Osteoblast (primary cell): ENCODE measurements at places on chromosomes 2 and 18.

- no peaks in the 10 kb centered on the region for H3K4me1 ChIP-seq
- DNase-seq = peak; percentile 27
- H3K4me3 ChIP-seq = no peak overlapping the region
- H3K36me3 ChIP-seq = no peaks in the 10 kb centered on the region
Measured at GRCh38 chr2:16960579-16960978, 294.9 kb upstream of the CYRIA start.

GRCh38 chr2:230137902-230138539 lies 69.3 kb upstream of the SLC16A14 start:
- H3K4me1 ChIP-seq = peaks cover 2% of the 10 kb centered on the region
- no peaks in the 10 kb centered on the region for H3K27me3 ChIP-seq
- no peak overlapping the region for H3K27ac ChIP-seq
- H3K4me3 ChIP-seq = no peak overlapping the region
- H3K36me3 ChIP-seq = no peaks in the 10 kb centered on the region

DNA sequence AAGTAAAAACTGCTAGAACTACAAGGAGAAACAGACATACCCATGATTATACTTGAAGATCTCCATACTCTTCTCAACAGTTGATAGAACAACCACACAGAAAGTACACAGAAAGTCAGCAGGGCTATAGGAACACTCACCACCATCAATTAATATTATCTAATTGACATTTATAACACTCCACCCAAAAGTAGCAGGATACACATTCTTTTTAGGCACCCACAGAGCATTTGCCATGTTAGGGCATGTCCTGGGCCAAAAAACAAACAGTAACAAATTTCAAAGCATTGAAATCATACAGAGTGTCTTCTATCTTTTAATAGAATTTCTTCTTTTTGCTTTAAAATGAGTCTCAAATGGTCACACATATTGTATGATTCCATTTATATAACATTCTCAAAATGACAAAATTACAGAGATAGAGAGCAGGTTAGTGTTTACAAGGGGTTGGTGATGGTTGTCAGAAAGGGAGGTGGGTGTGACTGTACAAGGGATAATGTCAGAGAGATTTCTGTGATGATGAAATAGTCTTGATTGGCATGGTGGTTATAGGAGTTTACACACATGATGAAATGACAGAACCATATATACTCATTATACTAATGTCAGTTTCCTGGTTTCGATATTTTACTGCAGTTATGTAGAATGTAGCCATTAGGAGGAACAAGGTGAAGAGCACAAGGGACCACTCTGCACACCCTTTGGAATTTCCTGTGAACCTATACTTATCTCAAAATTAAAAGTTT lies 82.8 kb downstream of the NCK2 start:
- DNase-seq = no peak
- no peak overlapping the region for H3K4me3 ChIP-seq
- no peaks in the 10 kb centered on the region for H3K4me1 ChIP-seq
- H3K36me3 ChIP-seq = no peaks in the 10 kb centered on the region

DNA sequence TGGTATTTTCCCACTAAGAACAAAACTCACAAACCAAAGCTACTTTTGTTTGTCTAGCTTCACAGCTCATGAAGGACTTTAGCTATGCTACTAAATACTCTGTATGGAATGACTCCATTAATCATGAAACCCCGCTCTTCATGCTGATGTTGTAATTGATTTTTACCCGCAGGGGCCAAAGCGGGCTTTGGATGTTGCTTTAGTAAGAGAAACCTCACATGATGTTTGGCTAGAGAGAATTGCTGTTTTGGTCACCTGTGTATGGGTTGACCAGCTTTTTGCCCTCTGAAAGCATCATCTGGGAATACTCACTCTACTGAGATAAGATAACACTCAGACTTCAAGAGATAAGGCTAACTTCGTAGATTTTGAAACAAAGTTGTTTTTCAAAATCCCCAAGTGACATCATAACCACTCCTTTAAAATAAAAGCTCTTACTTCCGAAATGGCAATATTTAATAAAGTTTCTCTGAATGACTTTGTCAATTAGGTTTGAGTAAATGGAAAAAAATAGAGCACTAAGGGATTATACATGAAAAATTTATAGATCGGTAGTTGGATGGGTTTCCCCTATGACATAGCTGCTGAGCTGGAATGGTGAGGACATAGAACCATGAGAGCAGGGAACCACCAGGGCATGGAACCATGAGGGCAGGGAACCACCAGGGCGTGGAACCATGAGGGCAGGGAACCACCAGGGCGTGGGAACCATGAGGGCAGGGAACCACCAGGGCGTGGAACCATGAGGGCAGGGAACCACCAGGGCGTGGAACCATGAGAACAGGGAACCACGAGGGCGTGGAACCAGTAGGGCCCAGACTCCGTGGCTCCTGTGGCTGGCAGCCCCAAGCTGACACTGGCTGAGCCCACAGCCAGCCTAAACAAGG lies 31.9 kb downstream of the ACKR3 start:
- H3K27me3 ChIP-seq = peaks cover 26% of the 10 kb centered on the region
- DNase-seq = no peak
- no peaks in the 10 kb centered on the region for H3K4me1 ChIP-seq
- H3K36me3 ChIP-seq = no peaks in the 10 kb centered on the region
- H3K27ac ChIP-seq = no peak overlapping the region

- H3K27ac ChIP-seq = no peak overlapping the region
- no peaks in the 10 kb centered on the region for H3K4me1 ChIP-seq
- H3K36me3 ChIP-seq = no peaks in the 10 kb centered on the region
- no peaks in the 10 kb centered on the region for H3K27me3 ChIP-seq
- no peak for DNase-seq
- no peak overlapping the region for H3K4me3 ChIP-seq
Measured at GRCh38 chr2:155502766-155503165, 804.3 kb downstream of the KCNJ3 start.

DNA sequence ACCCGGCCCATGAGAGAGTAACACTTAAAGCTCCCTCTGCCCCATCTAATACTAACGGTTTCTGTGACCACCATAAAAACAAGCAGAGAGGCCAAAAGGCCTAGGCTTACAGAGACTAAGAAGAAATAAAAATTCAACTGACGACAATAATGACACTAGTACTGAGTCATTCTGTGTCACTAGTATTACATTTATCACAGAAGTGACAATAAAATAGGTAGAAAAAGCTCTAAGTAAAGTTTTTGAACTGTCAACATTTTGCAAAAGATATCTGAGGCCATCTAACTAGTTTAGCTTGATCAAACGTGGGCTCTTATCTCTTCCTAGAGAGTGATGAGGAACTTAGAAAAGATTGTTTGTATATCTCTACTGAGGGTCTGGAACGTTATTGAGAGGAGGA lies 35.6 kb downstream of the AP1S3 start:
- no peaks in the 10 kb centered on the region for H3K27me3 ChIP-seq
- DNase-seq = no peak
- no peak overlapping the region for H3K4me3 ChIP-seq
- H3K27ac ChIP-seq = no peak overlapping the region
- H3K4me1 ChIP-seq = peaks cover 38% of the 10 kb centered on the region
- H3K36me3 ChIP-seq = no peaks in the 10 kb centered on the region

DNA sequence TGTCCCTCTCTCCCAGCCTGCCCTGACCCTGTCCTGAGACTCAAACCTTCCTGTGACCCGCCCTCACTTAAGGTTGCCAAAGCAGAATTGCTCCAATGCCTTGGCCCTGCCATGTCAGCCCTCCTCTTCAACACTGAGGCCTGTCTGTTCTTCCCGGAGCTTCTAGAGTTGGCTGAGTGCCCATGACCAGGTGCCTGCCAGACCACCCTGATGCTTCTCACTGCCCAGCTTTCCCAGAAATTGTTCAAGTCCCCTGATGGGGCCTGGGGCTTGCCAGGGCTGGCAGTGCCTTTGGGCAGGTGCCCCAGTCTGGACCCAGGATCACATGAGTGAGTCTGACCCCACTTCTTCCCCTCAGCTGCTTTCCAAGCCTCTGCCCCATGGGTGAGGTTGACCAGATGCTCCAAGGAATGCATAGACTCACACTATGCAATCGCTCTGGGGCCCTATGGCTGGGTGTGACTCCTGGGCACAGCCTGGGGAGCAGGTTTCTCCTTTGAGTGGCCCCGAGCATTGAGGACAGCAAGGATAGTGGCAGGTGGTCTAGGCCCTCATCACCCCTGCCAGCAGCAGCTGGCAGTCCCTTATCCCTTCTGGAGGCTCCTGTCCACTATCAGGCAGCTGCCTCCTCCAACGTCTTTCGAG lies 3.1 kb upstream of the INPP5D start:
- peaks cover 3% of the 10 kb centered on the region for H3K27me3 ChIP-seq
- no peaks in the 10 kb centered on the region for H3K36me3 ChIP-seq
- peak; percentile 72 for DNase-seq

DNA sequence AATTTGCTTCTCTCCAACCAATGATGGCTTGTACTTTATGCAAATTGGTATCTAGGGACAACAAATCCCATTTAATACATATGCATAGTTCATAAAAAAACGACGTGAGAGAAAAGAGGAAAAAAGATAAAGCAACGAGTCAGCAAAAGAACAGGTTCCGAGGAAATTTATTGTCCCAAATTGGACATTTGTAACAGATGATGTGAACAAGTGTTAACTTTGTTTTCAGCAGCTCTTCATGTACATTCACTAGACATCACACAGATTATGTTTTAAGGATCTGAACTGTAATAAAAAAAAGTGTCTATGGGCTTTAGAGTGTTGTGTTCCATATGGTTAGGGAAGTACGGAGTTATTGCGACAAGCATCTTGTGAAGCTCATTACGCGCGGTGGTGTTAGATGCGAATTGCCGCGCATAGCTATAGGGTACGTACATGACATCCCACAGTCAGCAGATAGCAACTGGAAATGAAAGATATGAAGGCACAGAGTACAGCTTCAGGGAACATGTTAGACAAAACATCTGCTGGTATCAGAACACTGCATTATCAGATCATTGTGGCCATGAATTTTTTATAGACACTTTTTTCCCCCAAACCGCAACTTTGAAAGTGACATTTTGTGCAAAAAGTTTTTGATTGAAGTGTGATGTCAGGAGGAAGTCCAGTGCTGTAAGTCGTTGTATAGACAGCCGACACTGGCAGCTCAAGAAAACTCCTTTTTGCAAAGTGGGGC lies 1073.1 kb upstream of the FANCL start:
- H3K36me3 ChIP-seq = no peaks in the 10 kb centered on the region
- H3K4me3 ChIP-seq = no peak overlapping the region
- no peaks in the 10 kb centered on the region for H3K27me3 ChIP-seq
- no peak overlapping the region for H3K27ac ChIP-seq

DNA sequence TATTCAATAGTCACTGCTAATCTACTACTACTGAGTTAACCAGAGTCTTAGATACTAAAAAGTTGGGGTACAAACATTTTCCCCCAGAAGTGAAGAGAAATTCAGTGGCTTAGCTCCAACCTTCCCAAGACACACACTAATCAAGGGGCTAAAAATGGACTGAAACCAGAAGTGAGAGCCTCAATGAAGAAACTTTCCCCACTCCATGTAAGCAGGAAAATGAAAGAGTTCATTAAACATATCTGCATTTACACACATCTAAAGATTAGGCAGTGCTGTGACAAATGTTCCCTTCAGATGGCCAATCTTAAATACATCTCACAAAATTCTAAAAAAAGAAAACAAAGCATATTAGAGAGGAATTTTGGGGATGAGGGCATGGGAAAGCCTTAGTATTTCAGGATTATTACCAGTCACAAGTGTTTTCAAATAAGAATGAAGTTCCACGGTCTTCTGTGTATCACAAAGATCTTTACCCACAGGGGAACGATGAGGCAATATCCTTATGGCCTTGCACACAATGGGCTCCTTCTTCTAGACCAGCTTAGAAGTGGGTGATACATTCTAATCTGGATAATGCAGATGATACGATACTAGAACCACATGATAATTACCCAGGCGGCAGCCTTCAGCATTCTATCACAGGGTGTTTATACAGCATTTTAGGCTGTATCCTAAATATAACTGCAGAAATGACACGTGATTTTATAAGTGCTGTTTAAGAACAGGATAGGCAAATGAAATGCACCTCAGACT lies 17.1 kb downstream of the ANKRD44 start:
- H3K4me3 ChIP-seq = no peak overlapping the region
- DNase-seq = peak; percentile 85
- H3K27ac ChIP-seq = no peak overlapping the region
- H3K36me3 ChIP-seq = no peaks in the 10 kb centered on the region

DNA sequence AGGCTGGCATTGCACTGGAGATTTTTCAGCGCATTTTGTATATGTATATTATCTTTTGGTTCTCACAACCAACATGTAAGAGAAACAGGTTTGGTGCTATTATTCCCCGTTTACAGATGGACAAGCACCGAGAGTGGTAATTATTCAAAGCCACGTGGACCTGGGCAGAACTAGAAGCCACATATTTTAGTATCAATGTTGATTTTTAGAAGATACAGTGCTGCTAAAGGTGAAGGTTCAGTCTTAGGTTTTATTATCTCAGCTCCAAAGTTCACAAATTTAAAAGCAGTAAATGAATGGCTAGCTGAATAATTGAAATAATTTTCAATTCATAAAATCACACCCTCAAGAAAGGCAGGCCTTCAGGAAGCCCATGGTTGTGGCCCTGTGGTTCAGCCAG lies 400.6 kb upstream of the ID2 start:
- no peak for DNase-seq
- no peak overlapping the region for H3K27ac ChIP-seq
- H3K4me1 ChIP-seq = no peaks in the 10 kb centered on the region
- no peaks in the 10 kb centered on the region for H3K27me3 ChIP-seq

DNA sequence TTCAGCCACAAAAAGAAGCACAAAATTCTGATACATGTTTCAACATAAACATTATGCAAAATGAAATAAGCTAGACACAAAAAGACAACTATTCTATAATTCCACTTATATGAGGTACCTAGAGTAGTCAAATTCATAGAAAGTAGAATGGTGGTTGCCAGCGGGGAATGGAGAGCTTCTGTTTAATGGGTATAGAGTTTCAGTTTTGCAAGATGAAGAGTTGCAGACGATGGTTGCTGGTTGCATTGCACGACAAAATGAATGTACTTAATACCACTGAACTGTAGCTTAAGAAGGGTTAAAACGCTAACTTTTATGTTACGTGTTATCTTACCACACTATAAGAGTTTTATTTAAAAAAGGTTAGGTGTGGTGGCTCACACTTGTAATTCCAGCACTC lies 13.5 kb downstream of the YWHAQ start:
- H3K27me3 ChIP-seq = no peaks in the 10 kb centered on the region
- H3K27ac ChIP-seq = no peak overlapping the region
- H3K36me3 ChIP-seq = peaks cover 13% of the 10 kb centered on the region
- peaks cover 48% of the 10 kb centered on the region for H3K4me1 ChIP-seq
- no peak overlapping the region for H3K4me3 ChIP-seq

DNA sequence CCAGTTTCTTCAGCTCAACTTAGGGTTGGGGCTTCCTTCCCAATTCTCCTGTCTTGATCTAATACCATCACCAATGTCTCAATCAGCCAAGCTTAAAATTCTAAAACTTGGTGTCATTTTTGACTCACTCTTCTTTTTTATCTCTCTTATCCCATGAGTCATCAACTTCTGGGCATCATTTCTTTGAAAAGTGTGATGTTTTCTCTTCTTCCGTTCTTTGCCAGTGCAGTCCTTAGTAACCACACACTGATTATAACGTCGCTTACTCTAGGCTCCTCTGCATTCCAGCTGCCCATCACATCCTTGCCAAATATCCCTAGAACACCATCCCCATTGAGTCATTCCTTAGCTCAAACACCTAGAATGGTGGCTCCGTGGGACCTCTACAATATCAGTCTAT lies 27.4 kb upstream of the MRO start:
- H3K4me1 ChIP-seq = peaks cover 13% of the 10 kb centered on the region
- no peaks in the 10 kb centered on the region for H3K27me3 ChIP-seq
- DNase-seq = peak; percentile 73
- H3K27ac ChIP-seq = no peak overlapping the region
